Natural killer cell (primary cell): ENCODE measurements at places on chromosomes 12 and 14. TPM values are rescaled to one million over a fixed set of nuclear protein-coding genes. Genes with fewer than 3 reads are reported as not detected.

The VDR gene
- total RNA-seq: 2.5 TPM

DNA sequence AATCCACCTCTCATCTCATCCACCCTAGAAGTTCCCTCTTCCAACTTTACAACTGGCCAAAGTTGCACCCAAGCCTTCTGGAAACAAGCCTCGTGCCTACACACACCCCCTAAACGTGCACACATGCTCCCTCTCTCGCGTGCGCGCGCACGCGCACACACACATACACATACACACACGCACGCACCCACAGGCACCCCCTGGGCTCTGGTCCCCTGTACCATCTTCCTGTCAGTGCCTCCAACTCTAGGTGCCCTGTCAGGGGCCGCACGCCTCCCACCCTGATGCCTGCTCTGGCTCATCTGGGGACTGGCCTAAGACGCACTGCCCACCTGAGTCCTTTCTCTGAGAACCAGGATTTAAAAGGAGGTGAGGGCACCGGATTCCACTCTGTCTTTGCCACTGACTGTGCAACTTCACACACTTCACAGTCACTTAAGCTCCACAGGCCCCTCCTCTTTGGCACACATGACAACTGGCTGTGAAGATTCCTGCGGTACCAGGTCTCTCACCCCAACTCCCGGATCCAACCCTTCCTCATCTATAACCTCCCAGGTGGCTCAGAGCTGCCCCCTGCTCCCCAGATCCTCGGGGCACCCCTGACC is 45.5 kb downstream of the TESC start:
- DNase-seq: no peak

DNA sequence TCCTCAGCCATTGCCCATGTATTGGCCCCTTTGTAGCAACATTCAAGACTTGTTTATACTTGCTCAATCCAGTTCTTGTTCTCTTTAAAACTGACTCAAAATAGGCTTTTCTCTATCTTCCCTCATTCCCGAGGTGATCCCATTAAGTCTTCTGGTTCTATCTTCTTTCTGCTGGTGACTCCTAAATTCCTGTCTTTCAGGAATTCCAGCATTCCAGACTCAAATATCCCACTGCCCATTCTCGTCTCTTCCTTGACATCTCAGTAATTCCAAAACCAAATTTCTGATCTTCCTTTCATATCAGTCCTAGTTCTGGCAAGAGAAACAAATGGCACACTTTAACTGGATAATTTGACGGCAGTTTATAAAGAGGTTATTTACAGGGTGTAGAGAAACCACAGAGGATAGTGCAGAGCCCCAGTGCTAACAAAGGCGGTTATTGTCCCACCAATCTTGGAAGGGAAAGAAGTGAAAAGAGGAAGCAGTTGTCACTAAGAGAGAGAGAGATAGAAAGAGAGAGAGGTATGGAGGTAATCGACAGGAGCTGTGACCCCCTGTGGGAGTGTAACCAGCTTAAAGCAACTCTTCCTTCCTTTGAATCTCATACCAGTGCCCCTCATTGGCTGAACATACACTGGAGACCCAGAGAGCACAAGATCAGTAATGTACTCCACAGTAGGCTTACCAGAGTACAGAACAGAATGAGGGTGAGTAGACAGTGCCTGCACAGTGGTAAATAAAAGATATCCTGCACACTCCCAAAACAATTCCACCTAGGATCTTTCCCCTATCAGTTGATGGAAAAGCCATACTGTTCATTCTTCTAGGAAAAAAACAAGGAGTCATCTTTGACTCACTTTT is 177.6 kb upstream of the LMNTD1 start:
- no peak for DNase-seq

The RPL36AL gene
- 126 TPM for total RNA-seq

DNA sequence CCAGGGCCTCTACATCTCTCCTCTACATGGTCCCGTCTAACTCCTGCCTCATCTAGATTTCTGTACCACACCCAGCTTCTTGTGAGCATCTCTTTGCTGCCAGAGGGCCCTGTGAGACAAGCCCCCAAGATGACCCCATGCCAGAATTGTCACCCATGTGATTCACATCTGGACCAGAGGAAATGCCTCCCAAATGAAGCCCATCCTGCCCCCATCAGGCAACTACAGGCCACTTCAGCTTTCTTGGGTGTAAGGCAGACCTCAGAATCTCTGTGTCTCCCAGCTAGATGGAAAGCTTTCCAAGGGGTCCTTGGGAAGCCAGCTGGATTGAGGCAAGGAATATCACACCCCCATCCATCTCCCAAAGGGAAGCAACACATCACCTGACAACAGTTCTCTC is 9.3 kb upstream of the OAS3 start:
- no peak for DNase-seq

DNA sequence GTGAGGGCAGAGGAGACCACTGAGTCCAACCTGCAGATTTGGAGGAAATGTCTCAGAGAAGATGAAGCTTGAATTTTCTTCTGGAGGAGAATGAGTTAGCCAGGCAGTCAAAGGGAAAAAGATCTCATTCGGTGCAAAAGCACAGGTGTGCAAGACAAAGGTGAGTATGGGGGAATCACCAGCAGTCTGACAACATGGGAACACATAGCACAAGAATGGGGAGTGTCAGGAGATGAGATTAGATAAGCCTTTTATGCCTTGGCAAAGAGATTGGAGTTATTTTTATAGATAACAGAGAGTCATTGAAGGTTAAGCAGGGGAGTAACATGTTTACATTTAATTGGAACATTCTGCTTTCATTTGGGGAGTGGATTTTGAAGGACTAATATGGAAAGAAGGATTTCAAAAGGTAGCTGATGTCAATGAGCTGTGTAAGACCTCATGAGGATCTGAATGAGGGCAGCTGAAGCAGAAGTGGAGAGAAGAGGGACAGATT is 171.3 kb upstream of the NTF3 start:
- no peak for DNase-seq

DNA sequence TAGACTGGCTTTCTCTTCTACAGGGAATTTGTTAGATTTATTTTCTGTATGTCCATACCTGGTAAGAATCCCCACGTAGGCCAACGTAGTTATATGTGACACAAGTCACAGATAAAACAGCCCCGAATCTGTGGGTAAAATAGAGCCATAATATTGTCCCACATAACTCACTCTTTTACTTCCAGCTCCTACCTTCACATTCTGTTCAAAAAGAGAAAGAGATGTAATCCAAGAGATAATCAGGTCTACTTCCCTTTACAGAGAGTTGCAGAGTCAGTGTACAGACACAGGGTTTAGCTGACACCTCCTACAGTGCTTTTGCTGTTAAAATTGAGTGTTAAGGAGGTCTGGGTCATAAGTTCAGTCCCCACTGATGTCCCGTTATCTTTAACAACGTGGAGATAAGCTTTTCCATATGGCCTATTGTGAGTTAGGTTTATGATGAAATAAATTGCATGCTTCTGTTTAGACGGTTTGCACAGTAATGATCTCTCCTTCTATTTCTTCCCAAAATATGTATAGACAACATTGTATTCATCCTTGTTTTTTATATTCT is 446.5 kb downstream of the ADAMTS20 start:
- DNase-seq: no peak

DNA sequence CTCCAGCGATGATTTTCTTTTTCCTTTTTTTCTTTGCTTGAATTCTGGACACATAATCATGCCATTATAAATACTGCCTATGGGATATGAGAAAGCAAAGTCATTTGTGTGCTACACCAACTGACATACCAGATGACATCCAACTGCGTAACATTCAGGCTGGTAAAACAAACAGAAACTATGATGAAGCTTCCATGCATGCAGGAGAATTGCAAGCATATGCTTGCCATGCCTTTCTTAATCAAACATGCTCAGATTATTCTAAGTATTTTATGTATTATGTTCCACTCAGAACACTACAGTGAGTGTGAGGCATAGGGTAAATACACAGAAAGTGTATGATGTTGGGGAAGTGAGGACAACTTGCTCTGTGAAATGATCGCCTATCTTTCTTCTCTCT is 97.4 kb downstream of the C12orf50 start:
- no peak for DNase-seq

DNA sequence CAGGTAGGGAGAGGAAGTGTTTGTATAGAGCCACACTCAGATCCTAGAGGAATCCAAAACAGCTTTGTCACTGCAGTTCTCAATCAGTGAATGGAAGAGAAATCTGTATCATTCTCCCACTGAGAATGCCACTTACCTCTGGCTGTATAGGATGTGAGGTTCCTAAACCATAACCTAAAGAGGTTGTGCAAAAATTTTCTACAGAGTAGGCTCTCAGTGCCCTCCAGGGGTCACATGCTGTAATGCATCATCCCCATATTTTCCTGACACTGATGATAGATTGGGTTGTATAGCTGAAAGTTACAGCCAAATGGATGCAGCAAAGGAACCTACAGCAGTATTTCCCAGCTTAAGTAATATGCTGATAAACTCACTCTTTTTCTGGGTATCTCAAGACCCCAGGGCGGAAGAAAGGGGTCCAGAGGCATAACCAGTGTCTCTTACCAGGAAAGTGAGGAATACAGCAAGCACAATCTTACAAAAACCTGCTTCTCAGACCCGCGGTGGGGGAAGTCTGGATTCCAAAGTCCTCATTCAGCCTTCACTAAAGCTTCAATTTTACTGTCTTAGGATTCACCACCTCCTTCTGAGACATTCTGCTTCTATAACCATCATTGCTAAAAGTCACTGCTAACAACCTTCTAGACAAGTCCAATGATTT is 3.8 kb downstream of the BCDIN3D start:
- DNase-seq: peak; percentile 72

The RIPK3 gene
- 58.2 TPM for total RNA-seq

The FOXN4 gene
- not detected for total RNA-seq

GRCh38 chr14:71722885-71723284 is 209.3 kb upstream of the RGS6 start:
- DNase-seq: no peak

DNA sequence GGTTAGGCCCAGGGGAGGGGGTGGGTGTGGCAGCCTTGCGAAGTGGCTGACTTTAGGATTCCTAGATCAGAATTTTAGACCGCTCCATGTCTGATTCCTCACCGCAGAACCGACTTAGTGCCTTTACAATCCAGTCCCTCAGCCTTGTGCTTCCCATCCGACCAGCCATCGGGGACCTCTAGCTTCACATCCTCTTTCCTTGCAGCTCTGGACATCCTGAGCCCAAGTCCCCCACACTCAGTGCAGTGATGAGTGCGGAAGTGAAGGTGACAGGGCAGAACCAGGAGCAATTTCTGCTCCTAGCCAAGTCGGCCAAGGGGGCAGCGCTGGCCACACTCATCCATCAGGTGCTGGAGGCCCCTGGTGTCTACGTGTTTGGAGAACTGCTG is 557 bp downstream of the COPS7A start:
- no peak for DNase-seq

The FCF1 gene
- 40.4 TPM for total RNA-seq

DNA sequence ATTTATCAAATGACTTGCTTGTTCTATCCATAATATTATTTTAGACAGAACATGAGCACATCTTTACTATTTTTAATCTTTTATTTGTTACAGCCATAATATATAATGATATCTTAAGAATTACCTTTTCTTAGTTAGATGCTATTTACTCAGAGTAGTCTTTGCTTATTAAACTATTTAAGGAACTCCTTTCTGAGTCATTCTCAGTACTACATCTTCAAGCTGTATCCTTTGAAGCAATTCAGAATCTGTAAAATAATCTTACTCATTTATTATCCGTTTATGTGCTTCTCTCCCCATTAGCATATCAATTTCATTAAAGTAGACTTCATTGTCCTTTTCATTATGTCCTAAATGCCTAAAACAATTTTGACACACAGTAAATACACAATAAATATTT is 240.4 kb upstream of the FAR2 start:
- no peak for DNase-seq

- DNase-seq: no peak
Observed at GRCh38 chr12:13383379-13383778, 186.9 kb downstream of the EMP1 start.

The CD69 gene
- total RNA-seq: 990 TPM

The TRIM9 gene
- 0.25 TPM for total RNA-seq

- no peak for DNase-seq
Observed at GRCh38 chr12:101780599-101780998, 41.3 kb upstream of the SYCP3 start.

The NR2C1 gene
- total RNA-seq: 46.9 TPM

The HRK gene
- not detected for total RNA-seq

The SYNDIG1L gene
- total RNA-seq: 0.30 TPM

The RBMS2 gene
- 10.8 TPM for total RNA-seq

DNA sequence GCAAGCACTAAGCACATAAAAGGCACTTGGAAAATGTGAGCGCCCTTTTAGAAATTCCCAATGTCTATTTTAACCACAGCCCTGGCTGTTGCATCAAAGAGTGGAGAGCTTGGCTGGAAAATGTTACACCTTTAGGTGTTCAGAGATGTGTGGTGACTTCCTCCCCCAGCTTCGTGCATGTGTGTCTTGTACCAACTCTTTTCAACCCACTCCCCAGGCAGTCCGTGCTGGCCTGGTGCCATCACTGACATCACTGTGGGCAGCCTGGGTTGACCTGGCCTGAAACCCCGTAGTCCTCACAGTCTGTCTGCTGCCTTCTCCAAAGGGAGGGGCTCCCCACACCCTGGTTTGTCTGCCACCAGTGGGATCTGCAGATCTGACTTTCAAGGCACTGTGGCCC is 101.8 kb downstream of the SCARB1 start:
- no peak for DNase-seq

The TROAP gene
- 2.2 TPM for total RNA-seq

The PRH2 gene
- total RNA-seq: not detected

DNA sequence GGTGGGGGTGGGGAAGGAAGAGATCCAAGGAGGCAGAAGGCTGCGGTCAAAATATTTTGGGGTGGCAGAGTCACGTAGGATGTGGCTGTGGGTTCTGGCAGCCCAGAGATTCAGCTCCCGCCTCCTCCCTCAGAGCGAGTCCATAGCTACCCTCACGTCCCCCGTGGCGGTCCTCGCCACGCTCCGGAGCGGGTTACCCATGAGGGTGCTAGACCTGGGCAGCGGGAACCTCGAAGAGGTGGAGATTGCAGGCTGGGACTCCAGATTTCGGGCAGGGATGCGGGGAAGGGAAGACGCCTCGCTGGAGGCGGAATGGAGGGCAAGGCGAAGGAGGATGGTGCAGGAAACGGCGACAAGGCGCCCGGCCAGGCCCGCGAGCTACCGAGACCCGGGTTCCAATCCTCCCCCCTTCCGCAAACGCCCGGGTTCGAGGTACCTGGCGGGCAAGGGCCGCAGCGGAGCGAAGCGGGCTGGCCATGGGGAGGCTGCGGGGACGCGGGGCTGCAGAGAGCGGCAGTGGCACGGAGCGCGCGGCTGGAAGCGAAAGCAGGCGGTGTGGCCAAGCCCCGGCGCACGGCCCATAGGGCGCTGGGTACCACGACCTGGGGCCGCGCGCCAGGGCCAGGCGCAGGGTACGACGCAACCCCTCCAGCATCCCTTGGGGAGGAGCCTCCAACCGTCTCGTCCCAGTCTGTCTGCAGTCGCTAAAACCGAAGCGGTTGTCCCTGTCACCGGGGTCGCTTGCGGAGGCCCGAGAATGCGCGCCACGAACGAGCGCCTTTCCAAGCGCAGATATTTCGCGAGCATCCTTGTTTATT is 46.2 kb downstream of the BCAT1 start:
- no peak for DNase-seq

- DNase-seq: no peak
Observed at GRCh38 chr12:97568336-97569180, 106.0 kb downstream of the RMST start.

The KCNJ8 gene
- total RNA-seq: not detected

The MYO1H gene
- not detected for total RNA-seq
